ENCODE measurements at places on chromosomes 13 and 19.

GRCh38 chr19:3054972-3055740 lies 7.1 kb downstream of the TLE5 start:
- no peak for DNase-seq

GRCh38 chr13:96284971-96285370 lies 195.1 kb downstream of the HS6ST3 start:
- no peak for DNase-seq

DNA sequence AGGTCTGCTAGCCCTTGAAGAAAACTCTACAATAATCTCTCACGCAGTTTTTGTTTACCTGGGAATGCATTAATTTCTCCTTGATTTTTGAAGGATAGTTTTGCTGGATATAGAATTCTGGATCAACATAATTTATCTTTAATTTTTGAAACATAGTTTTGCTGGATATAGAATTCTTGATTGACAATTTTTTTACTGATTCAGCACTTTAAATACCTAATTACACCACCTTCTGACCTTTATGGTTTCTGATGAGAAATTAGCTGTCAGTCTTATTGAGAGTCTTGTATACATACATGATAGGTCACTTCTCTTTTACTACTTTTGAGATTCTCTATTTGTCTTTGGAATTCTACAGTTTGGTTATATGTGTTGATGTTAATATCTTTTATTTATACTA lies 741.6 kb downstream of the FGF9 start:
- no peak for DNase-seq

GRCh38 chr13:77698201-77699058 lies 943 bp downstream of the SLAIN1 start:
- peak; percentile 46 for DNase-seq

DNA sequence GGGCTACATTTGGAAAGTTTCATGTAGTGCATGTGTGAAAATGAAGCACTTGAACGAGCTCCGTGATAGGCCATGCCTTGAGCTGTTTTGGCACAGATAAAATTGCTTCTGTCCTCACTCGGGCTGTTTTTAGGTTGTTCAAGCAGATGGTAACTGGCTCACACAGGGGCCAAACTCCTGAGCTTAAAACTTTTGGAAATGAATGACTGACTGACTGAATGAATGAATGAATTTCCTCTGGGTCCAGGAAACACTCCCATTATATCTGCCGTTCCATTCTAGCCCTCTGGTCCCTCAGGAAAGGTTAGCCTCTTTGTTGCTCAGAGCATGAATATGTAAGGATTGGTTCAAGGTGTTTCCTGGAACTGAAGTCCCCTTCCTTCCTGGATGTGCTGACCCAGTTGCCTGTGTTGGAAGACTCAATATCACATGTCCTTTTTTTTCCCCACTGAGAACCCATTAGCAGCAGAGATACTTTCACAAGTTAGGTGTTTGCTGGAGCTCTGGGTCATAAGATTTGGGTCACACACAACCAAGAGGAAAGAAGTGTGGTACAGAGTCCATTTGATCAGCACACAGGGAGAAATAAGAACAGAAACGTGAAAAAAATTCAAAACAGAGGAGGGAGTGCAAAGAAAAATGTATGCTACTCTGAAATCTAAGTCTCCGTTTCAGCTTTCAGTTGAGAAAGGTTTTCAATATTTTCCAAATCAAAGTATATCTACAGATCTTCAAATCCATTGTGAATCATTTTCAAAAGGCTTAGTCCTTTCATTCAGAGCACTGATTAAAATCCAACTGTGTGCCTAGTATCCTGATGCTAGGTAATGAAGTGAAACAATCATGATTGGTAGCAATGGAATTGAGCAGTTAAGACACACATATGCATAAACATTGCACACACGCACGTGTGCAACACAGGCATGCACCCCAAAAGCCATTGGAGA lies 18.9 kb downstream of the MBNL2 start:
- DNase-seq, result no peak

GRCh38 chr13:91368101-91368500 lies 20.6 kb downstream of the MIR17HG start:
- DNase-seq, result no peak

Data from naive thymus-derived CD8-positive, alpha-beta T cell (primary cell).